Left lobe of liver (tissue), 2 donors: ENCODE measurements at places on chromosomes 5 and 9.
A peak's percentile ranks its signal among the peaks of the same experiment; 100 is the strongest.

- no peak for DNase-seq
Measured at GRCh38 chr9:91429501-91429900, 5.9 kb upstream of the NFIL3 start.

- no peak for DNase-seq
Measured at GRCh38 chr5:96492459-96493047, 59.5 kb upstream of the PCSK1 start.

- no peak for DNase-seq
Measured at GRCh38 chr9:92642564-92642963, 27.4 kb downstream of the IPPK start.

DNA sequence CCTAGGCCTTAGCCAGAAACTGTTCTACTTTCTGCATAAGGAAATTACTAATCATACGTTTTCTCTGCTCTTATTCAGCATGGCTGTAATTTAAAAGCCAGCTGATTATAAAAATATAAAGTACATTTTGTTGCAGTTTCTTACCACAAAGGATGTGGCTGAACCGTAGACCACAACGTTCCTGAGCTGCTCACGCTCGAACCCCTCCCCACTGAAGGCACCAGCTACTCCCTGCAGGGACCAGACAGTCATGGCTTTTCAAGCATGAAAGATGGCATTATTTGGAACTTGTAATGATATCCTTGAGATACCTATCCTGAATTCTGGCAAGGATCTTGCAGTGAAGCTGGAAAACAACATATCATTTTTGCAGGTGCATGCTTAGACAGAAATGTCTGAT, 91.8 kb upstream of the DMRT1 start:
- DNase-seq, result no peak

DNA sequence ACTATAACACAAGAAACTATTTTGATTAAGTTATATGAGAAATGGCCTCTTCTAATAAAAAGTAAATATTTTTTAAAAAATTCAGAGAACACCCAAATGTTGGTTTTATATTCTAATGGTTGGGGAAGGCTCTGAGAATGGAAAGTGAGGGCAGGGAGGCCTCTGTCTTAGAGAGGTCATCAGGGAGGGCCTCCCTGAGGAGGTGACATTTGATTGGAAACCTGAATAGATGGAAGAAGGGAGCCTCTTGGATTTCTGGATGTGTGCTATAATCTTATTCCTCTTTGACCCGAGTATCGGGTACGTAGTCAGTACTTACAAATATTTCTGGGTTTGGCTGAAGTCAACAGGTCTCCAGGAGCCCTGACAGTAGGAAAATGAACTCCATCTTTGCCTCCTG, 26.1 kb upstream of the GRPEL2 start:
- no peak for DNase-seq

DNA sequence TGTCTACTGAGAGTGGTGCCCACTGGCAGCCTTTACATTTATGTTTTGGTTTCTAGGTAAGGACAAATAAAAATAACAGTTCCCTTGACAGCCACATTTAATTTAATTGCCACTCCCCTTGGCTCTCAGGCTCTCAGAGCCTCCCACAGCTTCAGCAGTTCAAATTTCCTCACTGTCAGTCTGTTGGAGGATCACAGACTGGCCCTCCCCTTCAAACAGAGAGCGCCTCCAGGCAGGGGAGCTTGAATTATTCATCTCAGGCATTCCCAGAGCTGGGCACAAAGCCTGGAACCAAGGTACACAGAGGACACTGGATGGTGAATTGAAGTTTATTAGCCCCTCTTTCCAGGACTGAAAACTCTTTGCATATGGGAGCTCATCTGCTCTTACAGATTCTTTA, 407.7 kb downstream of the SPOCK1 start:
- DNase-seq, result no peak

DNA sequence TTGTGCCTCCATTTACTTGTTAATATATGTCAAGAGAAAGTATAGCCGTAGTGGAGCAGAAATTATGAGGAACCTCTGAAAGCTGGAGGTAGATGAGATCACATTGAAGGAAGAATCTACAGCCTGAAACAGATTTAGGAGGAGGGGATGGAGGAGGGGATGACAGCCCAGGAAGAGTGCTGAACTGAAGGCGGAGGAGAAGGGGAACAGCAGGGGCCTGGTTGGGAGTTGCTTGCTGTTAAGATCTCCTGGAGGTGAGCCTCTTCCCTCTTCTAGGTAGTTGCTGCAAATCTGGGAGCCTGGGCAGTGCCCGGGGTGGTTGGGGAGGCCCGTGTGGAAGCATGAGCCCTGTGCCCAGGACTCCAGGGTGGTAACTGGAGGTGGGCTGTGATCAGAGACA, 111.8 kb upstream of the SEMA6A start:
- DNase-seq, result no peak

- DNase-seq, result peak; percentile 73
Measured at GRCh38 chr5:50711280-50711679, 44.8 kb downstream of the PARP8 start.

- no peak for DNase-seq
Measured at GRCh38 chr5:141908796-141909195, 14.9 kb upstream of the DELE1 start.

DNA sequence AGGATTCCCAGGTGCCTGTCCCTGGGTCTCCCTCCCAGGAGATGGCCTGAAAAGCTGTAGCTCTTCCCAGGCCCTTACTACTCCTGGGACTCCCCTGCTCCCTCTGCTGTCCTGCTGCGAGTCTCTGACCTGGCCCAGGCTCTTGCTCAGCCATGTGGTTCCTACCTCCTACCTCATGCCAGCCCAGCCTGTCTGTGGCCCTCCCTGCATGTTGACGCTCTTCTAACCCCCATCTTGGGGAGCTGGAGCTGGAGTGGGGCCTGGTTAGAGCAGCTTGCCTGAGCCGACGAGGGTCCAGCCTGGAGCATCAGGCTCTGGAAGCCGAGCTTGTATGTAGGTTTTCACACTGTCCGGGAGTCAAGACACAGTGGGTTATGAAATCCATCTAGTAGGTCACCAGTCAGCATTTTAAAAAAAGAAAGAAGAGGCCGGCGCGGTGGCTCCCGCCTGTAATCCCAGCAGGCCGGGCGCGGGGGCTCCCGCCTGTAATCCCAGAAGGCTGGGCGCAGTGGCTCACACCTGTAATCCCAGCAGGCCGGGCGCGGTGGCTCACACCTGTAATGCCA, 244.4 kb downstream of the FANCC start:
- DNase-seq, result no peak

GRCh38 chr9:105354448-105354847, 93.4 kb upstream of the FSD1L start:
- DNase-seq, result no peak

- no peak for DNase-seq
Measured at GRCh38 chr9:3386753-3387152, 139.0 kb downstream of the RFX3 start.

DNA sequence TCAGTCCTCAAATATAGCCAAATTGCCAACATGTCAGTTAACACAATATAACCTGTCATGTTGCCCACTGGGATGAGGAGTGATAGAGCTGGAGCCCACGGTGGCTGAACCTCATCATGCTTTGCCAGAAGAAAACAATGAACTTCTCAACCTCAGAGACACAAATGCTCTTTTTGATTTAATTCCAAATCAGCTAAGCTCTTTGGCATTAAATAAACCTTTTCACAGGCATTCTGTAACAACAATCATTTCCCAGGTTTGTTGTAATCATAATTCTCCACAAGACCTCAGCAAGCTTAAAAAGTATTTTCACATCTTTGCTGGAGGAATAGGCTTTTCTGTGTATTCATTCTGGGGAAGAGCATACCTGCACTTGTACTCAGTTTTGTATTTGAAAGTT, 830.9 kb downstream of the MAT2B start:
- DNase-seq, result no peak

- no peak for DNase-seq
Measured at GRCh38 chr9:135714242-135715055, 12.5 kb downstream of the KCNT1 start.

GRCh38 chr5:138611678-138612218, 36.5 kb upstream of the HSPA9 start:
- no peak for DNase-seq

DNA sequence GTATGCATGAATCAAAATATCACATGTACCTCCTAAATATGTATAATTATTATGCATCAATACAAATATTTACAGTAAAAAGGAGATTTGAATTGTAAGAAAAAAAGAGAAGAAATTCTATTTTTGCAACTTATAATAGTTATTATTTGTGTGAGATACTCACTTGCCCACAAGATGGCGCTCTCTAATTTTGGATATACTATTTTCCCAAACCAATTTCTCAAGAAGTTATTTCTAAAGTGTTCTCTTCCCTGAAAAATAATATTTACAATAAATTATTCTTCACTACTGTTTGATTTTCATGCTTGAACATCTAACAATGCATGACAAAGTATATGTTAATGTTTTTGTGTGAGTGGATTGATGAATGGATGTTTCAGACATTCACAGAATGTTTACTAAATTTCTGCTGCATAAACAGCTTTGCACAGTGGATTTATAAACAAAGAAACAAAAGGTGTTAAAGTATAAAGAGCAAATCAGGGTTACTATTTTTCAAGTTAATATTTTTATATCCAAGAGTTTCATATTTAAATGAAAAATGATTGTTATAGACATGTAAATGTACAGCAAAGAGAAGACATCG, 503.4 kb downstream of the PDE4D start:
- DNase-seq, result no peak

- DNase-seq, result no peak
Measured at GRCh38 chr9:818958-819357, 22.5 kb upstream of the DMRT1 start.

- DNase-seq, result no peak
Measured at GRCh38 chr9:133864011-133864410, 125.9 kb upstream of the SARDH start.

GRCh38 chr9:81125446-81126092, 563.8 kb downstream of the TLE1 start:
- DNase-seq, result no peak

- no peak for DNase-seq
Measured at GRCh38 chr5:107451028-107451427, 219.7 kb downstream of the EFNA5 start.

GRCh38 chr5:163105456-163105855, 331.9 kb upstream of the CCNG1 start:
- DNase-seq, result no peak

DNA sequence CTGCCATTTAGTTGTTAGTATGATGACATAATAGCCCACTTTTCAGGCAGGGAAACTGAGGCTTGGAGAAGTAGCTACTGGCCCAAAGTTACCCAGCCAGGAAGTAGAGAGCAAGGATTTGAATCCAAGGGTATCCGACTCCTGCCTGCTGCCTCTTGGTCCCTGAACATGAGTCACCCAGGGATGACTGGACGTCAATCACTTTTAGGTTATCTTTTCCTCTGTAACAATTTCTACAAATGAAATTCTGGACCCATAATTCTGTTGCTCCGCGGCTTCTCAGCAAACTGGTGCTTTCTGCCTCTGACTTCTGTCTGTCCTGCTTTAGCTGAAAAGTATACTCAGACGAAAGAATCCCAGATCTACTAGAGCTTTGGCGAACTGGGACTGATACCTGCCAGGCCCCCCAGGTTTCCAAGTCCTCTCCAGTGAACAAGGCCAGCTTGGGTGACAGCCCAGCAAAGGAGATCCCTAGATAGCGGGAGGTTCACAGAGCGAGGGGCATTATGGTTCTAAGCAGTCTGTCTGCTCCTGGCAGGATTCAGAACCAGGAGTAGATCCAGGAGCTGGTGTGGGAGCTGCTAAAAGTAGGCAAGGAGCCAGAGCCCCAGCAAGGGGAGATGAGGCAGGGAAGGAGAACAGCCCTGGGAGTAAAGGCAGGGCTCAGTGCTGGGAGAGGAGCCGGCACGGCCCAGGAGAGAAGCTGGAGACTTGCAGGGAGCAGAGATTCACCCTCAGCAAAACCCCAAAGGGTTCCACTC, 20.6 kb downstream of the OLFML2A start:
- no peak for DNase-seq

DNA sequence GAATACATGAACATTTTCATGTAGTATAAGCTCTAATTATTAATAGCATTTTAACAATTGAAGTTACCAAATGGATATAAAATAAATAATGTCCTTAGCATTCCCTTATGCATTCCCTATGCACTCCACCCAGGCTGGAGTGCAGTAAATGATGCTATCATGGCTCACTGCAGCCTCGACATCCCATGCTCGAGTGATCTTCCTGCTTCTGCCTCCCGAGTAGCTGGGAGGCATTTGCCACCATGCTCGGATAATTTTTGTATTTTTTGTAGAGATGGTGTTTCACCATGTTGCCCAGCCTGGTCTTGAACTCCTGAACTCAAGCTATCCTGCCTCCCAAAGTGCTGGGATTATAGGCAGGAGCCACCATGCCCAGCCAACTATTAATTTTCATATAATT, 184.0 kb downstream of the PBX3 start:
- DNase-seq, result no peak

- no peak for DNase-seq
Measured at GRCh38 chr9:108377382-108377781, 478.4 kb downstream of the ACTL7B start.

- DNase-seq, result no peak
Measured at GRCh38 chr5:134132372-134133187, 18.1 kb downstream of the TCF7 start.

GRCh38 chr5:126438868-126439267, 15.7 kb downstream of the GRAMD2B start:
- no peak for DNase-seq

- DNase-seq, result no peak
Measured at GRCh38 chr5:73981704-73982103, 355.7 kb downstream of the ARHGEF28 start.
